ENCODE measurements at places on chromosomes 2 and 18.

DNA sequence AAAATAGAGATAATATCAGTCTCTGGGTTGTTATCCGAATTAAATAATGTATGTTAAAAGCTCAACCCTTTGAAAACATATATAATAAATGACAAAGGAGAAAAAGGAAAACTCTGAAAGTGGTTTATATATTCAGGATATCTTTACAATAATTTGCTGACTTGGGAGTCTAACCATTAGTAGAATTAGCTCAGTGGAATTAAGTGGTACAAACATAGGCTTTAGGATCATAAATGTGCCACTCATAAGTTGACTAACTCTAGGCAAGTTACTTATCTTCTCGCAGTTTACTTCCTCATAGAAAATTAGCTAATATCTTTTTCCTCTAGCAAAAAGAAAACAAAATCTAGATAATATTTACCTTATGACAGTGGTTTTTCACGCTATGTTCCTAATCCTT is 44.6 kb downstream of the HEATR5B start:
- DNase-seq, result no peak

DNA sequence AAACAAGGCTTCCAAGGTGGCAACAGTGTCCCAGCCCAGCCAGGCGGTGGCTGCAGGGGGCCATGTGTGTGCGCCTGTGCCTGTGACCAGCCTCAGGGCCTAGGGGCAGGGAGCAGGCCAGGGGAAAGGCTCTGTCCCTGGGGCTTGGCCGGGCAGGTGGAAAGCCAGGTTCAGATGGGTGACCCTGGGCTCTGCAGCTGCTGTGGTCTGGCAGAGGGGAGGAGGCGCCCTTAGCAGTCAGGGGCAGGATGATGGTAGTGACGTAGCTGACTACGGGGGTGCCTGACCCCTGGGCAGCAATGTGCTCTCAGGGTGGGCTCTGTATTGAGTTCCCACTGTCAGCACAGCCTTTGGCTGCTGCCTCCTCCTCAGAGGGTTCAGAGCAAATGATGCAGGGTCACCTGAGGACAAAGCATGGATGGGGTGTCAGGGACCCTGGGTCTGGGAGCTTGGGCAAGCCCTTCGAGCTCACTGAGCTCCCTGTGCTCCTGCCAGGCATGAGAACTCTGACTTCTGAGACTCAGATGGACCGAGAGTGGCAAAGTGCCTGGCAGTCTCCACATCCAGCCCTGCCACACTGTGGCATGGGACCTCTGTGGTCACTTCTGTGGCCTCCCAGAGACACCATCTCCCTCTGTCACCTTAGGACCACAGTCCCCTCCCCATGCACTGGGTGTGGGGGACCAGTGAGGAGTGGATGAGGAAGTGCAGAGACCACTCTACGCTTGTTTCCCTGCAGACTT is 56.6 kb upstream of the ALPP start:
- no peak for DNase-seq

DNA sequence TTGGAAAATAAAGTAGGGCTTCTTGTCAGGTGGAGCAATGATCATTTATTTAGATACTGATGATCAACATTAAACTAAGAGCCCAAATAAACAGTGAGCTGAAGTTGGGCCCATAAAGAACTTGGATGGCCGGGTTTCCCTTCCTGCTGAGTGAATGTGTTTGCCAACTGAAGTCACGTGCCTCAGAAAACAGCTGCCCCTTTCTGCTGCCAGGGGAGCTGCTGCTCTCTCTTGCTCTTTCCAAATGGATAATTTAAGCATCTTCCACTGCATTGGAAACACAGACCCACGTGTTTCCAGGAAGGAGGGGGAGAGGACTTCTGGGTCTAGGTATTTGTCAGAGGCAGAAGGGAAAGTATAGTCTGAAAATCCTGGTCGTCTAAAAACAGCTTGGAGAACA is 22.9 kb upstream of the NCKAP5 start:
- no peak for DNase-seq

GRCh38 chr2:28276807-28277206 is 115.9 kb upstream of the FOSL2 start:
- no peak for DNase-seq

GRCh38 chr2:197920088-197920487 is 115.7 kb downstream of the PLCL1 start:
- no peak for DNase-seq

- DNase-seq, result no peak
These were observed 1830.9 kb upstream of the PIK3C3 start for GRCh38 chr18:40124107-40124506.

- DNase-seq, result no peak
These were observed 68.6 kb downstream of the MTCL1 start for GRCh38 chr18:8773980-8774379.

- no peak for DNase-seq
These were observed 12.2 kb downstream of the XDH start for GRCh38 chr2:31402388-31402787.

- DNase-seq, result no peak
These were observed 98.7 kb downstream of the MYCN start for GRCh38 chr2:16039055-16039454.

GRCh38 chr2:109057686-109058085 is 68.7 kb upstream of the EDAR start:
- DNase-seq, result no peak

DNA sequence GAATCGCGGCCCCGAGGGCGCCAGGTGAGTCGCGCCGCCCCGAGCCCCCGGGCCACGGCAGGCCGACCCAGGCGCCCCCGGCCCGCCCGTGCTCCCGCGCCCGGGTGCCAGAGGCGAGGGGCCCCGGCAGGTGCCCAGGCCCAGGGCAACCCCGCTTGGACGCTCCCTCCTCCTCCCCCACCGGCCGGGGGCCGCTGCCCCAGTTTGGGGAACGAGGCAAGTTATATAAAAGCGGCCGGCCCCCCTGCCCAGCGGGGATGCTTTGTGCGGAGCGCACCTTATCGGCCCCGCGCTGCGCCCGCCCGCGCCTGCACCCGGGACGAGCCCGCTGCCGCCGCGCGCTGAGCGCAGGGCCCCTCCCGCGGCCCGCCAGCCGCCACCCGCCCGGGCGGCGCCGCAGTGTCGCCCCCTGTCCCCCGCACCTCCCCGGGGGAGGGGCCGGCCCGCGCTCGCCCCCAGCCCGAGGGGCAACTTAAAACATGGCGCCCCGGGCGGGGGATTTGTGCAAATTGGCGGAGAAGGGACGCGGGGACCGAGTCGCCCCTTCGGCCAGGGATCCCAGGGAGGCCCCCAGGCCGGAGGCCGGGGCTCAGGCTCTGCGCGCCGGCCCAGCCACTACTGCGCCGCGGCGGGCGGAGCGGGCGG is 639 bp downstream of the EPB41L3 start:
- DNase-seq, result no peak

DNA sequence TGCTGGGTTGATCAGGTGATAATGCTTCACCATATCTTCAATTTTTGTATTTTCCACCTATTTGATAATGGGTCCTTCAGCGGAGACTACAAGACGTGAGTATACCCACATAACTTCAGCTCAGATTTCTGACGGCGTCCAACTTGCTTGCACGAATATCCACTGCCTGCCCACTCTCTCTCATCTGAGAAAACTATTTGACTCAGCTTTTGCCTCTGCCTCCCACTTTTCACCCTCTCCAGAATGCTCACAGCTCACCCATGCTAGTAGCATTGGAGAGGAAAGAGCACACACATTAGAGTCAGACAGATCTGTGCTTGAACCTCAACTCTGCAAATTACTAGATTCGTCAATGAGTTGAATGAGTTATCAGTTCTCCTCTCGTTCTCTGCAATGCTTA is 166.8 kb downstream of the BCL2 start:
- DNase-seq, result no peak

GRCh38 chr2:190618030-190618429 is 30.9 kb upstream of the NAB1 start:
- no peak for DNase-seq

DNA sequence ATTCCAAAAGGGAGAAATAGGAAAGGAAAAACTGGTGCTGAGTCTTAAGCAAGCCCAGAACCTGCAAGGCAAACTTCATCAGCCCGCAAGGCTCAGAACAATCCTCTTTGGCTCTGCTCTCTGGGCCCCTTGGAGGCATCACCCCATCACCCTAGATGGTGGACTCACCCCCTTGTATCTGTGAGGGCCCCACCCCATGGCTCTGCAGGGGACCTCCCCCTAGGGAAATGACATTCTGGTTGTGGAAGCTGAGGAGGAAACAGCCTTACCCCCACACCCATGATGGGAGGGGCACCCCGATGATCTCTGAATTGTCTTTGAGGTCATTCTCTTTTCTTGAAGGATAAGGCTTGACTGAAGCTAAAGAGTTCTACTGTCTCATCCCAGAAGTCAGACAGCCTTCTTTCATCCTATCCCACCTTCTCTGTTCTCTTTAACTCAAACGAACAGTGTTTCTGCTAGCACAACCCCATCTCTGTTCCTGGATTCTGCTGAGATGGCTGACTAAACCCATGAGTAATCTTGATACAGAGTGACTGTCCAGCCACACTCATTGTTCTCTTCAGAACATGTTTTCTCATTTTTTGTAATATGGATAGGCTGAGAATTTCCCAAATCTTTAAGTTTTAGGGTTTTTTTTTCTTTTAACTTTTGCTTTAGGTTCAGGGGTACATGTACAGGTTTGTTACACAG is 492.1 kb upstream of the MYT1L start:
- DNase-seq, result no peak

DNA sequence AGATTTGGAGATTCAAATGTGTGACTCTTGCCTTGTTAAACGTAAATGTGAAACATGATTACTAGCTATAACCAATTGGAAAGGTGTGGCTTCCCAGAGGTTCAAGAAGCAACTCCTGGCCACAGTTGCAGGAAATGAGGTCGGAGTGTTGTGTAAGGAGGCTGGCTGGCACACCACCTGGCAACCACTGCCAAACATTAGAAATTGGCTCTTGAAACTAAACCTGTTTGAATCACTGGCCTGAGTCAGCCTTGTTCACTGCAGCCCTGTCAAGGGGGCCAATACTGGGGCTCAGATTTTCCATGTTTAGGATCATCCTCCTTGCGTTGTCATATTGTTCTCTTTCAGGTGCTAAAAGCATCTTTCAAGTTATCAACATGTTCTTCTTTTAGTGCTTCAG is 206.3 kb downstream of the ARL6IP6 start:
- DNase-seq, result no peak

- DNase-seq, result no peak
These were observed 308.9 kb upstream of the LRRTM4 start for GRCh38 chr2:77831060-77831459.

DNA sequence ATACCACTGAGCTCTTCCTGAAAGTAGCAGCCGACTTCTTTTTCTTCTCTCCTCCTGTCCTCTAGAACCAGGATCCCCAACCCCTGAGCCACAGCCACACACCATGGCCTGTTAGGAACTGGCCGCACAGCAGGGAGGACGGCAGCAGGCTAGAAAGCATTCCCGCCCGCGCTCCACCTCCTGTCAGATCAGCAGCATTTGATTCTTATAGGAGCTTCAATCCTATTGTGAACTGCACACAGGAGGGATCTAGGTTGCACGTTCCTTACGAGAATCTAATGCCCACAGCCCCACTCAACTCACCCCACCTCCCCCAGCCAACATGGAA is 179.1 kb upstream of the SH3BP4 start:
- DNase-seq, result no peak

DNA sequence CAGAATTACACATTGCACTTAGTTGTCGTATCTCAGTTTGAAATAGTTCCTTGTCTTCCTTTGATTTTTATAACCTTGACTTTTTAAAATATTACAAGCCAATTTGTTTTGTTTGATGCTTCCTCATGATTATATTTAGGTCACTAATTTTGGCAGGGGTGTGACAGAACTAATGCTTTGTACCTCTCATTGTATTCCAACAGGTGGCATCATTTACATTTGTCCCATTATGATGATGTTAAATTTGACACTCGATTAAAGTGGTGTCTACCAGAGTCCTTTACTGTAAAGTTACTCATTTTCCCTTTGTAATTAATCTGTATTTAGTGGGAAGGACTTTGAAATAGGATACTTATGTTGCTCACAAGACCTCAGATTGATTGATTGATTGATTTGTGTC is 21.5 kb upstream of the MFSD2B start:
- DNase-seq, result peak; percentile 48

Measured in NAMALWA (cell line).